Amygdala (tissue), 56 donors: ENCODE measurements at places on chromosomes 7 and 10.

- DNase-seq = no peak
These were observed 56.5 kb upstream of the SP4 start for GRCh38 chr7:21371360-21371759.

DNA sequence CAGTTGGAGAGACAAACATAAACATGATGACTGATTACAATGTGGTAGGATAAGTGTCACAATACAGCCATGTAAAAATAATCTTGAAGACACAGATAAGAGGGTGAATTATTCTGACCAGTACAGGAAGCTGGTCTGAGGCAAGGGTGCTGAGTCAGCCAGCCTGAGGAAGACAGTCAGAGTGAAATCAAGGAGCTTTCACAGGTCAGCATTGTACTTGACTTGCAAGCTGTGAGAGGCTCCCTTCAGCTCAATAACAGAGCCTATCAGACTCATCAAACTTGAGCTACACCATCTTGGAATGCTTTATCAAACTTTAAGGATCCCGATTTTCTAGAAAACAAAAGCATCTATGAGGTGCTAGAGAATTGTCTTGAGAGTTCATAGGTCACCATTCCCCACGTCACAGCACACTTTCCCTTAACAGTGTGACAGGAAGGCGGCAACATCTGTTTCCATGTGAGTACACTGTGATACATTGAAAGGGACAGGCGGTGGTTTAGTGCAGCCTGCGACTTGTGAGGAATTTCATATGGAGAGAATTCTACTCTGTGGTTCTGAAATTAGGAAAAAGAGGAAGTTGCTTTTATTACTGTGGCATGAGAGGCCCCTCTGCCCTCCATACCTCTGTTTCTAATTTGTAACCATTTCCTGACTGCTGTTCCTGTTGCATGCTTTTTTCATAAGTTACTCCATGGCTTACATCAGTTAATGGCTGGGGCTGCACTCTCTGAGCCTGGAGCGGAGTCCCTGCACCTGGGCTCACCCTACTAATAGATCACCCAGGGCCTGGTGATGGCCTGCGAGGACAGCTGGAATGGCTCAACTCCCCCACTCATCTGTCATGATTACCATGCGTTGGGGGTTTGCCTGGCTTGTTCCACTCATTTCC, 417.1 kb downstream of the SUGCT start:
- no peak for DNase-seq

- DNase-seq = no peak
These were observed 2.5 kb downstream of the ACSL5 start for GRCh38 chr10:112376396-112376790.

DNA sequence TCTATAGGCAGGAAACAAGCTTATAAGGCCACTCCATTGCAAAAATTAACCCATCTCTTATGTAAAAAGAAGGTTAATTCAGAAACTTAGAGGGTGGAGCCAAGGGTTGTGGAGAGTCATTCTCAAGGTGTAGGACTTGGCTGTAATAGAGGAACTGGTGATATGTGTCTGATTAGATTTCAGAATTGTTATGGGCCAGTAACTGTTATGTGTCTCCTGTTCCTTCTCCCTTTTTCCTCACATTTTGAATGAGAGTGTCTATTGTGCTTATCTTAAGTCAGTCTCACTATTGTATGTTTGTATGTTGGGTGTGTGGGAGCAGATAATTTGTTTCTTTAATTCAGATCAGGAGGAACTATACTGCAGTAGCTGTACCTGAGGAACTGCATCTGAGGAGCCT, 49.1 kb downstream of the AHCYL2 start:
- no peak for DNase-seq
